ENCODE measurements at places on chromosomes 11 and 22.

DNA sequence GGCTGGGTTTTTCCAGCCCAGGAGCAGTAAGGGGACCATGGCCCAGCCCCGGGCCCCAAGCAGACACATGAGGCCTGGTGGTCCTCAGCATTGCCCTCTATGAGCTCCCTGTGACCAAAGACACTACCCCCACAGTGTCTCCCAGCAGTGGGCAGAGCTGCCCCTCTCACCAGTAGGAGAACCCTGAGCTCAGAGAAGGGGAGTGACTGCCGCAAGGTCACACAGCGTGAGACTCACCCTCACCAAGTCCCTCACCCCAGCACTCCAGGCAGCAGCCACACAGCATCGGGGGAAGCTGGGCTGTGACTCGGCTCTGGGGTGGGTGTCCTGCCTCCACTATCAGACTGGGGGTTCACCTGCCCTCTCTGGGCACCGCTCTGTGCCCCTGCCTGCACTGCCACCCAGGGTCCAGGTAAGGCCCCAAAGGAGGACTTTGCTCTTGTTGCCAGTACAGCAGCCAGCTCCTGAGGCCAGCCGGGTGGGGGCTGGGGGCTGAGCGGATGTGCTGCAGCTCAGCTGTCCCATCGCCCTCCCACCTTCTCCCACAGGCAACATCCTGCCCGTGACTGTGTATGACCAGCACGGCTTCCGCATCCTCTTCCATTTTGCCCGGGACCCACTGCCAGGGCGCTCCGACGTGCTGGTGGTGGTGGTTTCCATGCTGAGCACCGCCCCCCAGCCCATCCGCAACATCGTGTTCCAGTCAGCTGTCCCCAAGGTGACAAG is 7.9 kb upstream of the SH3BP1 start:
- DNase-seq, result peak; percentile 54

- peak; percentile 15 for DNase-seq
Observed at GRCh38 chr22:37419969-37420685, 7.2 kb downstream of the ELFN2 start.

- no peak for DNase-seq
Observed at GRCh38 chr11:83979593-83979992, 693.4 kb upstream of the CCDC90B start.

DNA sequence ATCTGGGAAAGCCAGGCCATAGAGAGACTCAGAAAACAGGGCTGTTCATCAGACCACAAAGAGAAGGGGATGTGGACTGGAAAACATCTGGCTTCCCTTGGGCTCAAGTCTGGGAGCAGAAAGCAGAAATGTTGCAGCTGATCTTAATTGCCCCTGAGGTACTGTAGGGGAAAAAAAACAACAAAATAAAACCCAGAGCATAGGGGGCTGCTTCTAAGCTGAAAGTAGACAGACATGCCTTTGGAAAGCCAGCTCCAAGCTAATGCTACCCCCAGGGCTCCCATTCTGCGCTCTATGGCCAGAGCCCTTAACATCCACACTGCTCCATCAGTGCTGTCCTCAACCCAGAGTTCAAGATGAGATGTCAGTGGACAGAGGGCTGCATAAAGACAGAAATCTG is 2.0 kb upstream of the PACSIN3 start:
- DNase-seq, result no peak

- DNase-seq, result no peak
Observed at GRCh38 chr11:80168796-80169195, 728.0 kb upstream of the TENM4 start.

GRCh38 chr22:27213294-27213693 is 555.9 kb downstream of the MIAT start:
- no peak for DNase-seq
